ENCODE measurements at places on chromosomes 3 and 15.

DNA sequence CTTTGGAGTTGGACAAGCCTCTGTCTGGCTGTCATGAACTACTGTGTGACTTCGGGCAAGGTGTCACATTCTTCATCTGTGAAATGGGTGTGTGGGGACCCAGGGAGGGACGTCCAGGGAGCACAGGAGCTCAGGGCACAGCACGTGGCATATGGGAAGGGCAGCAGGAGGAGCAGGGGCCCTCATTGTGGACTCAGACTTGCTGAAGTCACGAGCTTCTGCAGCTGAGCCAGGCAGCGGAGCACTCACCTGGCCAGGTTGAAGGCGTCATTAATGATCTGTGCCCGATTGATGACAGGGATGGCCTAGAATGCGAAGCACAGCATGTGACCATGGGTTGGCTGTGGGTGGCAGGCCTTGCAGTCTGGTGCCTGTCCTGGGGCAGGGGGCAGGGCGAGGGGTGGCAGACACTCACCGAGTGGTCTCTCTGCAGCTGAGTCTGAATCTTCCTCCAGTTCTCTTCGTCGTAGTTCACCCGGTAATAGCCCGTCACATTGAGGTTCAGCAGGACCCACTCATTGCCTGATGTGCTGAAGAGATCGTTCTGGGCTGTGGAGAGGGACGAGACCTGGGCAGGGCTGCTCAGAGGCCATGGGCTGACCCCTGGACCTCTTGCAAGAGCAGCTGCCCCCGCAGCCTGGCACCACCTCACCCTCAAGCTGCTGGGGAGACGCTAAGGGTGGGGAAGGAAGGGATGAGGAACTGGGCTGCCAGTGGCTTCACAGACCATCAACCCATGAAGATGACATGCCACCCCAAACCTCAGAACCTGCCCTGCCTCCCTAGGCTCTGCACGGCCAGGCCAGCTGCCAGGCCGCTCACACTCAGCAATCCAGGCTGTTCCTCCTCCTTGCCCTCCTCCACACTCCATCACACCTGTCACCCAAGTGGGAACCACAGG, 15.4 kb downstream of the ANPEP start:
- no peak for DNase-seq

GRCh38 chr3:150844484-150844883, 60.8 kb downstream of the MINDY4B start:
- no peak for DNase-seq

- DNase-seq, result no peak
These were observed 114.5 kb upstream of the ARPP21 start for GRCh38 chr3:35524856-35525255.

DNA sequence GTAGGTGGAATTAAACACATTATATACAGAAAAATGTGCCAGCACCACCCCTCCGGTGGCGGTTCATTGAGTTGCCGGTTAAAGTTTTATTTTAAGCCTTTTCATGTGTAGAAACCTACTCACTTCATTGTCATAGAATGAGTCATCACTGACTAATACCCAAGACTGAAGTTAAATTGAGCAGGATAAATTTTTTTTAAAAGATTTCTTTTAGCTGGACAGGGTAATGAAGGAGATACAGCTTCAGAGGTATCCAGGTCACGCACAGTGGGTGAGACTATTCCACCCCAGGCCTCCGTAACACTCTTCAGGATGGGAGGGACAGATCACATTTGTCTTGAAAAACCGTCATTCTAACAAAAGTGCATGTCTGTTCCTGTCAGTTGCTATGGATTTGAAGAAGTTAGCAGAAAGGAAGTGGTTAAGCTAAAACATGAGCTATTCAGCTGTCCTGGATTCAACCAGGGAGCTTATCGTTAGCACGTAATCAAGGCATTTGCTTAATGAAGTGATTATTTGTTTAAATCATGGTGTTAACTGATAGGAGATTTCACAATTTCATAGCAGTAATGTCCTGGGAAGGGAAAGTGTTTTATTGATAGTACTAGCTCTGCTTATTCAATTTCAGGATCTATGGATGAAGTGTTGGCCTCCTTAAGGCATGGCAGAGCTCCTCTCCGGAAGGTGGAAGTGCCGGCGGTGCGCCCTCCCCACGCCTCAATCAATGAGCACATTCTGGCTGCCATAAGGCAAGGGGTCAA, 23.4 kb downstream of the WHAMM start:
- no peak for DNase-seq

GRCh38 chr3:44999782-45000181, 23.7 kb downstream of the EXOSC7 start:
- DNase-seq, result no peak

GRCh38 chr3:94349310-94349878, 286.5 kb downstream of the NSUN3 start:
- no peak for DNase-seq

- no peak for DNase-seq
These were observed 137.7 kb downstream of the ASB7 start for GRCh38 chr15:100740138-100740537.

- DNase-seq, result no peak
These were observed 2.0 kb downstream of the FSTL1 start for GRCh38 chr3:120448756-120449155.

DNA sequence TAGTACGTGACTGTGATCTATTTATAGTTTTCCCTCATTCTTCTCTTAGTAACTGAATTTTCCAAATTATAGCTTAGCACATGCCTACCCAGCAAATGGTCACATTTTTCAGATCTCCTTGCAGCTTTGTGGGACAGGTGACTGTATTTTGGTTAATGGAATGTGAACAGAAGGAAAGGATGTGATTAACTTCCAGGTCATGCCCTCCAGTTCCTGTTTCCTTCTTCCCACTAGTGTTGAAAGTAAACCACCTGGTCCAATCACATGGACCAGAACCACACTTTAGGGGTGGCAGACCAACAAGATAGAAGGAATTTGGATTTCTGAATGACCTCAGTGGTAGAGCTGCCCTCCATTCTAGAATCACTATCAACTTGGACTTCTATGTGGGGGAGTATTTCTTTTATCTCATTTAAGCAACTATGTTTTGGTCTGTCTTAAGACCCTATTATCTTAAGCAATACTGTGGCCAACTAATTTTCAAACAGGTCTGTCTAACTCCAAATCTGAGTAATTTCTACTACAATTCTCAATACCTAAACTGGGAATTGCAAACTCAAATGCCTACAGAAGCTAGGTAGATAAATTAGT, 76.0 kb upstream of the TSC22D2 start:
- DNase-seq, result no peak

DNA sequence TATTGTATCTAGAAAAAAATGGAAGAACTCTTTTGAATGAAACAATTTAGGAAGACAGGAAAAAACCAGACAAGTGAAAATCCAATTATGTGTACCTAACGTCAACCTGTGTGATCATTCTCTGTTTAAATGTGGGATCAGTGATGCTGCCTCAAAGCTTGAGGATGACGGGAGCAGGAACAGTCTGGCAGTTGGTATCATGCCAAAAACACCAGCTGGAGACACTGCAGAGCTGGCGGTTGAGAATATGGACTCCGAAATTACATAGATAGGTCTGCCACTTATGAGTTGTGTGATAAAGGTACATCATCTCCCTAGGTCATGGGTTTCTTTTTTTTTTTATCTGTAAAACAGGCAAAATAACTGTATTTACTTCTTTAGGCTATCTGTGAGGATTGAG, 480.5 kb downstream of the CNTN4 start:
- DNase-seq, result peak; percentile 46

DNA sequence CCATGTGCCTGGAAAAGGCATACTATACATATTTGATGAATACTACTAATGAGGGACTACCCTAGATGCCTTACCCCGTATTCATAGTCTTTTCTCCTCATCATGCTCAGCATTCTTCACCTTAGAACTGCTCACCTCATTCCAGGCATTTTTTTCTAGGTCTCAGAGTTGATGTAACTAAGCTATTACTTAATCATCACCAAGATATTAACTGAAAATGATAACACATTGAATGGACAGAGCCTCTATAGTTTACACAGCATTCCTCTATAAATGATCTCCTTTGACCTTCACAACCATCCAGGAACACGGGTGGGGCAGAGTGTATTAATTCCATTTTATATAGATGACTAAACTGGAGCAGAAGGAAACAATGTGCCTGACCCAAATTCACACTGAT, 174.1 kb upstream of the DPH6 start:
- DNase-seq, result no peak

GRCh38 chr3:20836801-20837200, 650.8 kb upstream of the SGO1 start:
- no peak for DNase-seq

GRCh38 chr15:31341496-31342195, 15.0 kb downstream of the KLF13 start:
- DNase-seq, result no peak

GRCh38 chr3:122513386-122514122, 1.2 kb downstream of the KPNA1 start:
- no peak for DNase-seq

DNA sequence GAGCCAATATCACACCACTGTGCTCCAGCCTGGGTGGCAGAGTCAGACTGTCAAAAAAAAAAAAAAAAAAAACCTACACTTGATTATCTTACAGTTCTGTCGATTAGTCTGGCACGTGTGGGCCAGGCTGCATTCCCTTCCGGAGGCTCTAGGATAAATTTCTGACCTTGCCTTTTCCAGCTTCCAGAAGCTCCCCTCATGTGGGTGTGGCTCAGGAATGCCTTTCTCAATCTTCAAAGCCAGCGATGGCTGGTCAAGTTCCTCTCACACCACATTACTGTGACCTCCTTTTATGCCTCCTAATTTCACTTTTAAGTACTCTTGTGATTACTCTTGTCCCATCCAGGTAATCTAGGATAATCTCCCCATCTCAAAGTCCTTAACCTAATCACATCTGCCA, 58.2 kb upstream of the DUT start:
- no peak for DNase-seq

DNA sequence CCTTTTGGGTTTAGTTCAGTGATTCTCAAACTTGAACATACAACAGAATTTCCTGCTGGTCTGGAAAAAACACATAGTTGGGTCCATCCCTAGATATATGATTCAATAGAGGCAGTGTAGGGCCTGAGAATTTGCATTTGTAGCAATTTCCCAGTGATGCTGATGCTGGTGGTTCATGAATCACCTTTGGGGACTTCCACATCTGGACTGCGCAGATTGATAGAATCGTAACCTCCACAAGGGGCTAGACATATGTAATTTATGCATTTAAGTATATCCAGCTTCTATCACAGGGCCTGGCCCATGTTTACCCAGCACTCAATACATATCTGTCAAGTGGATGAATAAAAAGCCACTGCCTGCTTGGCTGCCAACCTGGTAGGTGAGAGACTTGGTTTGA, 33.8 kb upstream of the SUCLG2 start:
- DNase-seq, result no peak

DNA sequence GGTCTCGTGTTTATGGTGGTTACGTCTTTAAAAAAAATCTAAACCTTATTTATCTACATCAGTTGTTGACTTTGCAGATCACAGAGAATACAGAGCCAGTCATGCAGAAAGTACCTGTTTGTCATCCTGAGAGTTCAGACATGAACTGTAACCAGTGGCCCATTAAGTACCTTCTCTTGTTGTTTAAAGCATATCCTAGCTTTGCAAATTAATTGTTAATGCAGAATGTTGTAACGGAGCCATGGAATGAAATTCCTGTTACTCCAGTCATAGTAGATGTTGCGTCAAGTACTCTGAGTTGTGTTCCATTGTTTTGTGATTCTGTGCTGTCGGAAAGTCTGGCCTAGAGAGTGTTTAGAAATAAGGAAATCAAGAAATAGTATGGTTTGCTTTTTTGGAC, 205.2 kb downstream of the RBMS3 start:
- no peak for DNase-seq

- DNase-seq, result no peak
These were observed 38.6 kb upstream of the HACD2 start for GRCh38 chr3:123623346-123623880.

- DNase-seq, result no peak
These were observed 1.4 kb downstream of the TMC3 start for GRCh38 chr15:81372575-81372974.

GRCh38 chr3:176522436-176522835, 674.8 kb downstream of the TBL1XR1 start:
- DNase-seq, result no peak
